ENCODE measurements at places on chromosomes 3 and 15.

- no peak for DNase-seq
Measured at GRCh38 chr15:28943146-28943545, 57.4 kb downstream of the APBA2 start.

GRCh38 chr3:105197863-105198262, 168.8 kb upstream of the ALCAM start:
- DNase-seq, result no peak

- DNase-seq, result no peak
Measured at GRCh38 chr3:189325454-189325853, 153.7 kb downstream of the TPRG1 start.

DNA sequence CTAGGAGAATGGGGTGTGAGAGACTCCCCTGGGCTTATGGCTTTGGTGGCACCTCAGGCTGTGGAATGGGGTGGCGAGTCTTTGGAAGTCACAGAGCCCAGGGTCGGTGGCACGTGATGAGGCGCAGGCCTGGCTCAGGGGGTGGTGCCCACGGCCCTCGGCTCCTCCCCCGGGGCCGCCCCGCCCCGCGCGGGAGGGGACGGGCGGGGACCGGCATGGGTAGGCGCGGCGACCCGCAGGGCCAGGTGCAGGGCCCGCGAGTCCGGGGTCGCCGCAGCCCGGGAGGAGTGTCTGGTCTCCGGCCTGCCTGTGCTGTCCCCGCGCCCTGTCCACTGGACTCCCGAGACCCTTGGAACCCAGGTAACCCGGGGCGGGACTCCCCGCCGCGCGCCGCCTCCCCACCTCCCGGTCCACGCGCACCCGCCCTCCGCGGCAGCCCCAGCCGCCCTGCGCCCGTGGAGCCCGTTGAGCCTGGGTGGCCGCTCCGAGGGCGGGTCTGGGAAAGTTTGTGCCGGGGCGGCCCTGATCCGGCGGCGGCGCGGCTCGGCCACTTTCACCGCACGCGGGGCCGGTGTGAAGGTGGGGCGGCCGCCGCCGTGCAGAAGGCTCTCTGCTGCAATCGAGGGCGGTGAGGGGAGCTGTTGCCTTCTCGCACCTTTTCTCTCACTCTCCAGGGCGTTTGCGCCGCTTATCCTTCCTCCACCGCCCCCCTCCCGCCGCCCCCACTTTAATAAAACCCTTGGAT, at the start of gene PAQR5:
Gene PAQR5, plus strand, starts transcription at position 216 of the 745 bp plus-strand sequence. CDS start 61,169 bp downstream, outside the sequence.
- DNase-seq, result no peak

GRCh38 chr3:176032043-176032442, 1165.2 kb downstream of the TBL1XR1 start:
- no peak for DNase-seq

DNA sequence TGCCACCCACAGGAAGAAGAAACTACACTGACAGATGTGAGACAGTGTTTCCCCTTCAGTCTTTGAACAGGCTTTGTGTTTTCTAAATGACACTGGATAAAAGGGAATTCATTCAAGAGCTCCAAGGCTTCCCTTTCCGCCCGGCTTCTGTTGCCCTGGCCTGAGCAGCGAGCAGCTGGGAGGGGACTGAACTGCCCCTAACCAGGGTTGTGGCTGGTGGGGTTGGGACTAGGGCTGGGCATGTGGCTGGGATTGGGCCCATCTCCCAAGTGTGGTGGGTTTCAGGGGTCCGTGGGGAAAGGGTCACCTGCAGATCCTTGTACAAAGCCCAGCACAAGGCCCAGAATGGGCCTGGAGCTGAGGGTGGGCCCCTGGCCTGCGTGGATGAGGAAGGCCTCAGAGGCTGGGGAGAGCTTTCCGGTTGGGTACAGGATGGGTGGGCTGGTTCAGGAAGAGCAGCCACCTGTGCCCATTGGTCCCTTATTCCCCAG, 10.4 kb downstream of the VILL start:
- DNase-seq, result no peak

GRCh38 chr3:9276761-9277370, 27.4 kb upstream of the SRGAP3 start:
- no peak for DNase-seq

DNA sequence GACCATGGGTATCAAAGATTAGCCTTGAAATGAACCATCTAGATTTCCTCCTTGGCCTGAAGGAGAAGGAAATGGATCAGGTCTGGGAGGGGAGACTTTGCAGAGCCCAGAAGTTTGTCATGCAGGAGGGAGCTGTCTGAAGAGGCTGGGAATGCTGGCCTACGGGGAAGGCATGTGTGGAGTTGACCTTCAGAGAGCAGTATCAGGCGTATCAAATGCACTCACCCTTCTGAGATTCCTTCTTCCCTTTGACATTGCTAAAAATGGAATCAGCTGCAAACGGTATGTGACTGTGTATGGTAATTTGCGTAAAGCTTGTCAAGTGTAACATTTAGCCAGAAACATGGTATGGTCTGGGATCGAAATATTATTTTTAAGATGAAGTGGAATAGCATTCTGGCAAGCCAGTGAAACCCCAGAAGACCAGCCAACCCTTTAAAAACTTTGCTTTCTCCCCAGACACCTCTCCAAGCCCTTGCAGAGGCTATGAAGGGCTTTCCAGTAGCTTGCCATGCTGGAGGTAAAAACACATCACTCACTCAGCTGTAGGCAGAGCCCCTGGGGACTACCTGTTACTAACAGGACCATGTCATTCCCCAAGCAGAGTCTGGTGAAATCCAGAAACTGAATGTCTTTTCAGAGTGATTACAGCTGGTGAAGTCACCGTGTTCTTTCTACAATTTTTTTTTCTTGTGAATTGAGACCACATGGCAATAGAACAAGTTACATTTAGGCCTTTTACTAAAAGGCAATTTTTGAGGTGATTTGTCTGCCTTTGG, 174.7 kb upstream of the SLC24A5 start:
- DNase-seq, result no peak

DNA sequence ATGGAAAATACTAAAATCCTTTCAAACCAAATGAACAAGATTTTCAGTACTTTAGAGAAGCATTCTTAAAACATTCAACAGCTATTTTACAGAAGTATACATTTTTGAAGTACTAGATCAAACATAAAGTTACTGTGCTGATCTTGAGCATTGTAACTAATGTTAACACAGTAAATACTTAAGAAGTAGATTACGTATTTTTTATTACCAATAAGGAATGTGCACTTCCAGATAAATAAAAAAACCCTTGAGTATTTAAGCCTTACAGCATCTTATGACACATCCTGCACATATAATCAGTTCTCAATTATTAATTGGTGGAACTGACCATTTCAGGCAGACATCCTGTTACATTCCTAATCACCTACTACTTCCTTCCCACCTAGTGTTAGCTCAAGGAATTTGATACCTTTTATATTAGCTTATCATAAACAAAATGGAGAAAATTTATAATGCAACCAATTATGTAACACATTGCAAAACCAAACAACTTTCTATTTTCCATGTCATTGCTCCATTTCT, 32.8 kb downstream of the COPS2 start:
- no peak for DNase-seq

DNA sequence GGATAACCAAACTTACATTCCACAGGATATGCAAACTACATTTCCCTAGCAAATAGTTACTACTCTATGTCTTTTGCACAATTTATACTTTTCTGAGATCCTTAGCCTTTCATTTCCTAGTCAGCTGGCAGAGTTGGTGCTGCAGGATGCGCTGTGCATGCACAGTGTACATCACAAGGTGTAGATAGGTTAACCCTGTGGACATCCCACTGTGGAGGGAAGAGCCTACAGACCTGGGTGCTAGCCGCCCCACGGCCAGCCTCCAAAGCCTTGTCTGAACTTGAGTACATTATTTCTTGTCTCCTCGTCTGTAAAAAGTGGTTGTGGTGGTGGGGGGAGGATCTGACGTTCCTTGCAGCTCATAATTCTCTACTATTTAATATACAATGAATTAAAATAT, 3.5 kb downstream of the TNFSF10 start:
- DNase-seq, result no peak

DNA sequence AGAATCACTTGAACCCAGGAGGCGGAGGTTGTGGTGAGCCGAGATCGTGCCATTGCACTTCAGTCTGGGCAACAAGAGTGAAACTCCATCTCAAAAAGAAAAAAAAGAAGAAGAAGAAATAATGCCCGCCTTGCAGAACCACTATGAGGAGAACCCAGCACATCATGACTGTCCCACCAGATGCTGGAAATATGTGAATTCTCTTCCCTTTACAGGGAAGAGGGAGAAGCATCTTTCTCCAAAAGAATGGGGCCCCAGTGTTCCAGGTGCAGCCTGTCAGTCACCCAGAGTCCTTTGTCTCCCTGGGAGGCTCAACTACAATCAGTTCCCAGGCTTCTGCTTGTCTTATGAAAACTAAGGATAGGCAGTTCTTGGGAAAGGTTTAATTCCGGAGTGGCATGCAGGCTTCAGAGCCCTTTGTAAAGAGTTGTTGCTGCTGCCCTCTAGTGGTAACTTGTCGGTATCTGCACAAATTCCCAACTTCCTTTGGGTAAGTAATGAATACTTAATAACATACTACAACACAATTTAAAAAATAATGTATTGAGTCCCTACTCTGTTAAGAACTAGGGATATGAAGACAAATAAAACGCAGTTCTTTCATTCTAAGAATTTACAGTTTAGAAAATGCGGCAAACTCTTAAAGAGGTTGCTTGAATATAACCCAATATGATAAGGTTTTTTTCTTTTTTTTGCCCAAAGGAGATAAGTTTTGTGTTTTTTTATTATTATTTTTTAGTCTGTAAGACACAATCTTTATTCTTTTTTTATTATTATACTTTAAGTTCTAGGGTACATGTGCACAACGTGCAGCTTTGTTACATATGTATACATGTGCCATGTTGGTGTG, 18.6 kb upstream of the TICRR start:
- DNase-seq, result peak; percentile 15

DNA sequence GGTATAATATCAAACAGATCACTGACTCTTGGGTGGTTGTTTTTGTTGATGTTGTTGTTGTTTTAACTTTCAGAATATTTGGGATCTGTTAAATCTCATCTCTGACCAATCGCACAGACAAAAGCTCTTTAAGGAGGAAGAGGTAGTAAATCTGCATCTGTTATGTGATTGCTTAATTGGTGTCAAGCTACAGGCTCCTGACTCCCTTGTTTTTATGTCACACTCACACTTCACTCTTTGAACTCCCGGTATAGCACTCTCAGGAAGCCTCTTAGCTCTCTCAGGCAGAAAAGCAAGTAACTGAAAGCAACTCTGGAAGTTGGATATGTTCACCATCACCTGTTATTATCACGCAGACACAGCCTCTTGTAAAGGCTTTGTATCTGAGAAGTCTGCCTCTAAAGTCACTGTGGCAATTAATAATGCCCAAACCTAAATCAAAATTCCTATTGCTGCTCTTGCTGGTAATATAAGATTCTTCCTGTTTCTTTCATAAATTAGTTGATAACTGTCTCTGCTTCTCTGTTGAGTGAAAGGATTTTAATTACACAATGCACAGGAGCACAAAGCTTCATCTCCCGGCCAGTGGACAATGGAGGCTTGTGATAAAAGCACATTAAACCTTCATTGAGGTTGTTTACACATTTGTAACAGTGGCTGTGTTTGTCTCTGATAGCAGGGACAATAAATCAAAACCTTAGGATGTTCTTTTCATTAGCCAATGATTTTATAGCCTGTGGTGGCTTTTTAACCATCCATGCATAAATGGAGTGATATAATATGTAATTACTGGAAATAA, 576.7 kb downstream of the MFSD1 start:
- DNase-seq, result no peak

GRCh38 chr3:37071921-37072320, 78.6 kb downstream of the MLH1 start:
- no peak for DNase-seq

- DNase-seq, result no peak
Measured at GRCh38 chr15:90184786-90185704, 16.1 kb upstream of the SEMA4B start.

GRCh38 chr3:15685927-15686326, 84.4 kb downstream of the BTD start:
- no peak for DNase-seq

DNA sequence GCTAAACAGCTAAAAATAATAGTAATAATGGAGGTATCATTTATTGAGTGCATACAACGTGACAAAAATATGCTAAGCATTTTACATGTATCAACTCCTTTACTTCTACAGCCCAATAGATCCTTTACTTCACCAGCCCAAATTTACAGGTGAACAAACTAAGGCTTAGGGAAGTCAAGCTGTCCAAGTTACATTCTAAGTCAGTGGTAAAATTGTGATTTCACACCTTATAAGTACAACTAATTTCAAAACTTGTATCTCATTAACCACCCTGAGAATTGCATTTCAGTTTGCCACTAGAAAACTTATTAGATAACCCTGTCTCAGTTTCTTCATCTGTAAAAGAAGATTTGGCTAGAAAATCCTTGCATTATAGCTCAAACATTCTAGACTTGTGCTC, 10.7 kb downstream of the SLC33A1 start:
- no peak for DNase-seq

GRCh38 chr3:60215946-60216345, 1035.3 kb downstream of the FHIT start:
- no peak for DNase-seq

DNA sequence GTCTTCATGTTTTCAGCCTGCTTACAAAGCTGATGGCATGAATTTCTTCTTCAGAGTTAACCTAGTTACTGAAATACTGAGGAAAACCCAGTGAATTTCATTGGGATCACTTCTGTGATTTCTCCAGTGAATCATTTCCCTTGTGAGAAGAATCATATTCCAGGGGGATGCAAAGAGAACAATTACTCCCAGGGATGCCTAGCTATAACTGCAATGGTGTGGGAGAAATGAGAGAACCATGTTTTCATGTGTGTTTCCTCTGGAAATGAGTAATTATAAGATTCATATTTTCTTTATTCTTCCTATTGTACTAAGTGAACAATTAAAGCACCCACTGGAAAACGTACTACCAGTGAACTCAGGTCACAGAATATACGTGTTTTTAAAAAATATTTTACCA, 485.4 kb downstream of the GRM7 start:
- DNase-seq, result no peak

GRCh38 chr3:46716461-46717441, 918 bp downstream of the PRSS50 start:
- no peak for DNase-seq

- peak; percentile 1 for DNase-seq
Measured at GRCh38 chr15:75452865-75453702, 1.6 kb upstream of the SIN3A start.

DNA sequence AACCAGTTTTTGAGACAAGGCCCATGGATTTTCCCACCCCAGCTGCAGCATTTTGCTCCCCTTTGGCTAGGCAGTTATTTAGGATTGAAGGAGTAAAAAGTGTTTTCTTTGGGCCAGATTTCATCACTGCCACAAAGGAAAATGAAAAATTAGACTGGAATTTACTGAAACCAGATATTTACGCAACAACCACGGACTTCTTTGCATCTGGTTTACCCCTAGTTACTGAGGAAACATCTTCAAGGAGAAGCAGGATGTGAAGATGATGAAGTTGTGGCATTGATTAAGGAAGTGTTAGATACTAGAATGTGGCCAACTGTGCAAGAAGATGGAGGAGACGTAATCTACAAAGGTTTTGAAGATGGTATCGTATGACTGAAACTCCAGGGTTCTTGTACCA, 165.2 kb upstream of the MYRIP start:
- DNase-seq, result no peak

DNA sequence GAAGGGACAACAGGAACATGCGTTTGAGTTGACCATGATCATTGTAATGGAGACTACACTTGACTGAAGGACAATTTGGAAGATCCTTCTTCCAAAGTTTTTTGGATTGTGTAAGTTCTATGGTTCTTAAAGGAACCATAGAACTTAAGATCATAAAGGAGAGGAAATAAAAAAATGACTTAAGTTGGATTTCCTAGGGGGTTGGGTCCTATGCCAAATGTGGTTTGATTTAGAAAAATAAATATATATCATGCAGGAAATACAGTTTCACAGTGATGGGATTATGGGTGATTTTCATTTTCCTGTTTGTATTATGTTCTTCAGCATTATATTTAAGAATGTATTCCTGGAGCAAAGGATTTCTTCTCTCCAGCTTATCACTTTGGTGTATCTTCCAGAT, 305.5 kb upstream of the DPH6 start:
- DNase-seq, result no peak

Measured in NCI-H2029 treated with DMSO at 0.1 percent for 48 hours (cell line).